ENCODE measurements at places on chromosomes 2 and 18. TPM values are rescaled to one million over a fixed set of nuclear protein-coding genes. Genes with fewer than 3 reads are reported as not detected.

Gene NLRC4
- total RNA-seq = not detected

Gene GRB14
- 2.3 TPM for total RNA-seq

Gene NAT8
- total RNA-seq = not detected

Gene REG1A
- not detected for total RNA-seq

Gene LDLRAD4
- 15.9 TPM for total RNA-seq

All from dermis blood vessel endothelial cell (primary cell).